ENCODE measurements at places on chromosomes 3 and 15.

DNA sequence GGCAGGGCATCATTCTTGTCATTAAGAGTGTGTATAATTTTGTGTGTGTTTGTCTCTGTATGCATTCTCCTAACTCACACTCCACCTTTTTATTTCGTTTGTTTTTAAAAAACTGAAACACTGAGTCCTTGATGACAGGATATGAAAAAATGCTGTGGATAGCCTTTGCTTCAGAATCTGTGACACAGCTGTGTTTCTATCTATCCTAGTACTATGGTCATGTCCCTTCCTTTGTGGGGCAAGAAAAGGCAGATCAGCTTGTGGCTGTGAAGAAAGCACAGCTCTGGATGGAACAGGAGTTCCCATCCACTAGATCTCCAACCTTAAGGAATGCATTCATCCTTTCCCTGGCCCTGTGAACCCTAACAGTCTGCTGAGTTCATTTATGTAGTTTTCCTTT, 60.3 kb downstream of the OTOL1 start:
- no peak for DNase-seq

GRCh38 chr15:48402427-48403177, 71.4 kb downstream of the DUT start:
- DNase-seq: no peak

GRCh38 chr3:126570103-126570541, 11.4 kb upstream of the C3orf22 start:
- DNase-seq: no peak

DNA sequence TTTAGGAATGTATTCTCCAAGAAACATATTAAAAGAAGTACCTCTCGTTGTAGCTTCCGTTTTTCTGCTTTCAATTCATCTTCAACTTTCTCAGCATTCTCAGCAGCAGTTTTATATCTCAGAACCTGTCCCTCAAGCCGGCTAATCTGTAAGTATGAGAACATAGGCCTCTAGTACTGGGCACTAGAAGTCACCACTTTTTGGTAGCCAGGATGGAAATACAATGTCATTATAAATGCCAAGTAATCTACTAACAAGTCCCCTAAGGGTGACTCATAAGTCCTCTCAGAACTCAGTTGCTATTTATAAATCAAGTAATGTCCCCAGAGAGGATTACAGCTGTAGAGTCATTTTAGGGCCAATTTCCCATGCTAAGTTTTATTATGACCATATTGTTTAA, 61.1 kb downstream of the MLH1 start:
- no peak for DNase-seq

GRCh38 chr3:127815001-127815400, 7.3 kb downstream of the MGLL start:
- no peak for DNase-seq

- DNase-seq: no peak
Observed at GRCh38 chr3:39148435-39149058, 4.8 kb downstream of the CSRNP1 start.

GRCh38 chr3:116561529-116561928, 116.2 kb upstream of the LSAMP start:
- no peak for DNase-seq

DNA sequence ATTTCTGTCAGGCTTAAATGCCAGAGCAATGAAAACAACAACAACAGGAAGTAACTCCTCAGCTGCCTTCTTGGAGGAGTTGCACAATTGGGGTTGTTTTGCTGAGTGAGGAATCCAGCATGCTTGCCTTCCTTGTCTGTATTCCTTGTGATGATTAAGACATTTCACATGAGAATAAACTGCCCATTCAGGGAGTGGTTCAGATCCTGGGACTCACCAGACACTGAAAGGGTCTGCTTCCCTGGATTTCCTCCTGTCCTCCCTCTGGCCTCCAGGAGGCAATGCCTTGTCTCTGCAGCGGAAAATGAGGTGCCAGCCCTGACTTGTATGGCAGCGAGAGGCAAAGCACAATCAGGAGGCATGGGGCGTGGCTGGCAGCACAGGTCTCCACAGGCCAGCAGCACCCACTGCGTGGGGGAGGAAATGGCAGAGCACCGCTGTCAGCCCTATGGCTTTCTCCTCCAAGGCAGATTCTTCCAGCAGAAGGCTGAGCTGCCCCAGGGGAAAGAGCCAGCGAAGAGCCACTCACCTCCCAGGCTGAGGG, 41.5 kb downstream of the RBP2 start:
- DNase-seq: peak; percentile 92

- DNase-seq: no peak
Observed at GRCh38 chr3:14142567-14143270, 17.9 kb downstream of the TMEM43 start.

GRCh38 chr3:125395091-125395490, 20.0 kb upstream of the ZNF148 start:
- no peak for DNase-seq

- peak; percentile 60 for DNase-seq
Observed at GRCh38 chr15:69014454-69014853, at the start of gene NOX5. Gene NOX5 (plus strand): TSS chr15:69014695. CDS start chr15:69014736, 41 bp downstream.

DNA sequence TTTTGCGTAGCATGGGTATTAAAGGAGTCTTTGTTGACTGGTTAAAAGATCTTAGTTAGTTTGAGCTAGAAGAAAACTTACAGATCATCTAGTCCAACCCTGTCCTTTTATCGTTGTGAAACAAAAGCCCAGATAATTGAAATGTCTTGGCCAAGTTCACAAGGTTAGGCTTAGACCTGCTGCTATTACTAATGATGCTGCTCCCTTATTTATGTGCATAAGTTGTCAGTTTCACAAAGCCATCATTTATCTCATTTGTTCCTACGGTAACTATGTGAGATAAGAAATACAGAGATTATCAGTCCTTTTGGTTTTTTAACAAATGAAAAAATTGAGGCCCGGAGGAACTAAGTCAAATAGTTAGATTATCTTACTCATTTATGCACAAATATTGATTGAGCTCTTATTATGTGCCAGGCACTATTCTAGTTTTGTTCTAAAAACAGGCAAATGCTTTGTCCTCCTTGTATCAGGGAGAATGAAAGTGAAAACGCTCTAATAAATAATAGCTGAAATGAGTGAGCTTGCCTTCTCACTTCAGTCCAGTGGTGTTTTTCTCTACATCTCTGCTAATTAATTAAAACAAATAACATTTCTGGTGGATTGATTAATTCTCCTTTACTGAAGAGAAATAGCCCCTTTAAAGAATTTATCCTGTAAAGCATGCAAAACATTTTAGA, 49.1 kb upstream of the TPRG1 start:
- peak; percentile 12 for DNase-seq

DNA sequence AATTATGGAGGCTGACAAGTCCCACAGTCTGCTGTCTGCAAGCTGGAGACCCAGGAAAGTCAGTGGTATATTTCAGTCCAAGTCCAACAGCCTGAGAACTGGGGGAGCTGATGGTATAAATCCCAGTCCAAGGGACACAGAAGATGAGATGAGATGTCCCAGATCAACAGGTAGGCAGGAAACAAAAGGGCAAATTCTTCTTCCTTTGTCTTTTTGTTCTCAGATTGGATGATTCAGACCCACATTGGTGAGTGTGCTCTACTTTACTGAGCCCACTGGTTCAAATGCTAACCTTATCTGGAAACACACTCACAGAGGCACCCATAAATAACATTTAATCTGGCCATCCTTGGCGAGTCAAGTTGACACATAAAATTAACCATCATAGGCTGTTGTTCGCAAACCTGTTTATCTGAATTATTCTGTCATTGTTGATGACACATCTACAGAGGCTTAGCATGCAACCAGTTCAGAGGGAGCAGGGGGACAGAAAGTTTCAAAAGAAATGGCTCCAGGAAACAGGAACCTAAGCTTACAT, 62.7 kb upstream of the ITGA11 start:
- no peak for DNase-seq

- no peak for DNase-seq
Observed at GRCh38 chr3:31227131-31227562, 305.6 kb upstream of the STT3B start.

DNA sequence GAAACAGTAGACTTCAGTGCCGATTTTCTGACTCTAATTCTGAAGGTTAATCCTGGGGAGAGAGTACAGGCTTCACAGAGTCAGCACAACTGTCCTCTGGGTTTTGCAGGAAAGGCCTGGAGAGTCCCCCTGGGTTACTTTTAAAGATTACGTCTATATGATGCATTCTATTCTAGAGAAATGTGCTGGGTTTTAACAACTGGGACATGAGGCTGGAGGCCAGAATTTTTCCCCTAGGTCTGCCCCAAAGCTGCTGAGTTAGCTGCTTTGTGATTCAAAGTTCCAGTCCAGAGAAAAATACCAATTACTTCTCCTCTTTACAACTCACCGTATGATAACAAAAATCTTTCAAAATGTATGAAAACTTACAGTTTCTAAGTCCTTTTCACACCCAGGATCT, 240.7 kb upstream of the TPRG1 start:
- no peak for DNase-seq

DNA sequence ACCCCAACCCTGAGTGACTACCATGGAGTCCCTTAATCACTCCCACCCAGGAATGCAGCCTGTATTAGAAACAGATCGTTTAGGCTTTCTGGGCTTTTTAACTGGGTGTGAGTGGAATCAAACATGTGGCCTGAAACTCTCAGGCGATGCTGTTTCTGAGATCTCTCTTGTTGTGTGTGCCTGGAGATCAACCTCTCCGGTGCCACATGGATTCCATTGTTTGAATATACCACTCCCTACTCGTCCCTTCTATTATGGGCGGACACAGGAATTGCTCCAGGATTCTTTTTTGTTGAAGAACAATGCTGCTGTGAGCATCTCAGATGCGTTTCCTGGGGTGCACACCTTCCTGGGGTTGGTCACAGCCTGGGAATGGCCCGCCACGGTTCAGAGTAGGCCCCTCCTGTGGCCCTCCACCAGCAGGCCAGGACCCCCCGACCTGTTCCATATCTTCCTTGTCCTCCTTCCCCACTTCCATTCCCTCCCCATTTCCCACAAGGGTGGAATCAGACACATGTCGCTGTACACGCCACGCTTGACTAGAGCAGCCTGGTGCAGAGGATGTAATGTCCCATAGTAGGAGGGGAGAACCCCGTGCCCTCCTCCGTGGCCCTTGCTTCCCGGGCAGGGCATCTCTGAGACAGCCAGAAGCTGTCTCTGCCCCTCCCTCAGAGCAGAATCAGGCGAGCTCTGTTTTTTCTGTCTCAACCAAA, 36.4 kb upstream of the PRR23E start:
- no peak for DNase-seq

DNA sequence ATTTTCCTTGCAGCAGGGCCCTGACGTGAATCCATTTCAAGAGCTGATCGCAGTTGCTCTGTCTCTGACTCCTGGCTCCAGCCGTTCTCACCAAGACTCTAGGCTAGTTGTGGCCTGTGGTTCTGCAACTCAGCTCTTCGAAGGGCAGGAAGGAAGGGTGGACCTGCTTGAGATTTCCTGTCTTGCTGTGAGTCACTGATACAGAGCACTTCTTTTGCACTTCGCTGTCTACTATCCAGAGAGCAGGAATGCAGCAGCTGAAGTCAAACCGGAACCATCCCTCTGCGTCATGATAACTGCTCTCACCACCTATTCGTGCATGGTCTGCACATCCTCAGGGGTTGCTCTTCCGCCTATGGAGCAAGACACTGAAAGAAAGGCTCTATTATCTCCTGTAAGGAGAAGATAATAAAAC, 59.7 kb downstream of the RAP2B start:
- peak; percentile 100 for DNase-seq

GRCh38 chr15:86776145-86776544, 696.5 kb downstream of the AGBL1 start:
- DNase-seq: no peak

- DNase-seq: no peak
Observed at GRCh38 chr3:126533506-126533905, 9.6 kb downstream of the CHST13 start.

DNA sequence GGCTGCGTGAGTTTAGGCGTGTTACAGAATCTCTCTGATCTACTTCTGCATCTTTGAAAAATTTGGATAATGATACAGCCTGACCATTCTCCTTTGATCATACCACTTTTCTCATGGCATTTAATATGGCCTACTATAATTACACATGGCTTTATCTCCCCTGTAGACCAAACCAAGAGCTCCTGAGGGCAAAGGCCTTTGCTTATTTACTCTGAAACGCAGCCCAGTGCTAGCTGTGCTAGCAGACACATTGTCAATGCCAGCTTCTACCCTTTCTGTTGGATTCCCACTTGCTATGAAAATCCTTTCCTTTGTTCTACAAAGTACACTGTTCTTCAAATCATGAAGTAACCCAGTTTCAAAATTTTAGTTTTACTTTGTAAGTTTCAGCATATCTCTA, 16.5 kb upstream of the VGLL4 start:
- DNase-seq: no peak

GRCh38 chr15:39075311-39075710, 505.6 kb upstream of the THBS1 start:
- DNase-seq: no peak

DNA sequence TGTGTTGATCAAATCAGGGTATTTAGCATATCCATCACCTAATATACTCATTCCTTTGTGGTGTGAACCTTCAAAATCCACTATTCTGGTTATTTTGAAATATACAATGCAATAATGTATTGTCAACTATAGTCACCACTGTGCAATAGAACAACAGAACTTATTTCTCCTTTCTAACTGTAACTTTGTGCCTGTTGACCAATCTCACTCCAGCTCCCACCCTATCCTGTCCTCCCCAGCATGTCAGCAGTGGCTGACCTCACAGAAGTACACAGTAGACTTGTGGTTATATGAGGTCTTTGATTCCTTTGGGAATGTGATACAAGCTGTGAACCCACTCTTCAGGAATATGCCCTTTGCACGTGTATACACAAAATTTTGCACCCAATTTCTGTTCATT, 64.2 kb downstream of the ECT2 start:
- no peak for DNase-seq

DNA sequence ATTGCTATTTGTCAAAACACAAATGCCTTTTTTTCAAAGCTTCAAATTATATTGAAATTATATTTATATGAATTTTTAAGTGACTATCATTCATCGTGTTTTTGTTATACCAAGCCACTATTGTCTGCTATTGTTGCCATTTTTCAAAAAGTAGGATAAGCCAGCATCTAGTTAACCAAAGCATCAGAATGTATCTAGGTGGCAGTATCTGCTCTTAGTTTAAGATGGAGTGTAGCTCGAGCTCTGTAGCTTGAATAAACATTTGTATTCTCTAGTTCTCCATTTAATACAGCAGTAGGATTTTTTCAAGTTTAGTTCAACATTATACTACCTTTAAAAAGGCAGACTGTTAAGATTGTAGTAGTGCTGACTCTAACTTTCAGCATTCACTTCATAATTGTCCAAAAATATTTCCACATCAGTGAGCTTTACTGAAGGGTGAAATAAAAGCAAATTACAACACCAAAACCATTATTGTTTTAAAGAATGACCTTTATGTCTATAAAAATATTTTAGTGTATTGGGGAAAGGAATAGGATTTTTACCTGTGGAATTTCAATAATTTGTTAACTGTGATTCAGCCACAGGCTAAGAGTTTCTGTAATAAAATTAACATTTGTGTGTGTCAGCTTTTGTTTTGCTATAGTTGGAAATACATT, 19.6 kb upstream of the C15orf61 start:
- DNase-seq: no peak

DNA sequence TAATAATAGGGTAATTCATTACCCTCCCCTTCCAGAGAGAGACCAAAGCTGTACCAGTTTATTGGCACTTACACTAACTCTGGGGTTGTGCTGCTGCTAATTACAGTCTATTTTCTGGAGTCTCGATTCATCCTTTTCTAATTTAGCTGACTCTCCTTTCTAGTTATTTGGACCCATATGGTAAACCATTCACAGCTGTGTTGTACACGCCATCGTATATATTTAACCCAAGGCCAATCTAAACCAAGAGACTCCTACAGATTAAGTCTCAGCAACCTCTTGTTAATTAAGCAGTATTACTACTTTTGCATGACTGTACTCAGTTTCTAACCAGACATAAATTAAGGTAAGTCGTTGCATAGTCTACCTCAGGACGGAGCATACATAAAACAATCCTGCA, 22.5 kb downstream of the ANXA2 start:
- DNase-seq: no peak

Data from NCI-H226 (cell line).